Vagina (tissue), 2 donors: ENCODE measurements at places on chromosomes 16 and 17.

DNA sequence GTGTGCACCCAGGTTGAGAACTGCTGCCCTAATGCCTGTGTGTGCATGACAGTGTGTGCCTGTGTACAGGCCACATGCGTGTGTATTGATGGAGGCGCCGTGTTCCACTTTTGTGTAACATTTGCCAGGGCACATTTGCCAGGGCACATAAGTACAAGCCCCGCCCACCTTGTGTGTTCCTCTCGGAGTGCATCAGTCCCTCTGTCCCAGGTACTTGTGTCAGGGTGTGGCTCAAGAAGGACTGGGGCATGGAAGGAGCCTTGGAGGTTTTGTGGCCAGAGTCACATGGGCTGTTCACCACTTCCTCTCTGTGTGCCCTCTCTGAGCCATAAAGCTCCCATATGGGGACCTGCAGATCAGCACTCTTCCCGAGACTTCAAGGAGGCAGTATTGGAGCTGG, 73.9 kb downstream of the MRM1 start:
- DNase-seq: no peak

GRCh38 chr16:30350134-30350871, 4.8 kb downstream of the CD2BP2 start:
- DNase-seq: no peak

DNA sequence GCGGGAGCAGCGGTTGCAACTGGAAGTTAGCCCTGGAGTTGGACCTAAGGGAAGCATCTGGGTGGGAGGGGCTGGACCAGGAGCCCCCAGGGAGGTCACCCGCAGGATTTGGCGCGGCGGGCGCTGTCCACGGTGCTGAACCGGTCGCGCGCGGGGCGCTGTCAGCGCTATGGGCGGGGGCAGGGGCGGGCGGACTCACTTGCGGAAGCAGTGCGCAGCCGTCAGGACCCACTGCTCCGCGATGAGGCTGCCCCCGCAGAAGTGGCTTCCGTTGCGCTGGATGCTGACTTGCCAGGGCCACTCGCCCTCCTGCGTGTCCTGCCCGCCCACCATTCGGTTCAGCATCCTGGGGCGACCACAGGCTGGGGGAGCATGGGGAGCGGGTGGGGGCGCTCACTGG, 4.5 kb downstream of the PRSS27 start:
- no peak for DNase-seq

GRCh38 chr17:65627891-65628643, 66.6 kb upstream of the AXIN2 start:
- no peak for DNase-seq

GRCh38 chr17:33990943-33991706, 264.0 kb upstream of the CCL2 start:
- no peak for DNase-seq

DNA sequence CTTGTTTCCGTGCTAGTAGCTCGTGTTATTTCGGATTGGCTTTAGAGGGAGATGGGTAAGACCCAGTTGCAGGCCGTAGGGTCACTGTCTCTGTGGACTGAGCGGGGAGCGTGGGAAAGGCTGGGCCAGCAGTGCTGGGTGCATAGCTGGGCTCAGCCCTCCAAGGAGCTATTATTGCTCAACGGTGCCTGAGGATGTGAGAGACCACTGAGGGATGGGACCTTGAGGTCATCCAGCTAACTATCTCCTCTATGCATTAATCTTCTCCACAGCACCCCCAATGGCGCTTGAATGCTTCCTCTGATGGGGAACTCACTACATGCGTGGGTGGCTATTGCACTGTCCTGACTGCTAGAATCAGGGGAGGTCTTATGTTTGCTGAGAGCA, 126.1 kb upstream of the FOXF1 start:
- DNase-seq: no peak

GRCh38 chr16:49921791-49922456, 66.0 kb upstream of the ZNF423 start:
- DNase-seq: no peak

- no peak for DNase-seq
Observed at GRCh38 chr16:49283376-49284049, 1.9 kb upstream of the CBLN1 start.

DNA sequence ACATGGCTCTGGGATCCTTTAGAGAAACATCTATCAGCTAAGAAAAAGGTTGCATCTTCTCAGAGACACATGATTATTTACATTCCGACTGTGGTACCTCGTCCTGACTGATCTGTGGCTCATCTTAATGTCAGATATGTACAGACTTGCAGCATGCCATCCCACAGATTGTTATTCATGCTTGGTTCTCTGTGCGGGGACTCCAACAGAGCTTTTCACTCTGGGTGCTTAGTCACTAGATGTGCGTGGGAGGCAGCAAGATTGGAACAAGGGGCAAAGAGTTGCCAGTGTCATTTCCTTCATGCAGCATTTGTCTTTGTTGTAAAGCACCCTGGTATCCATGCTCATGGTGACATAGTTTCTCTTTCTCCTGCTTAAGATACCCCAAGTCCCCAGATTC, 179.1 kb upstream of the CACNG5 start:
- no peak for DNase-seq

- no peak for DNase-seq
Observed at GRCh38 chr17:19287651-19288050, 50.5 kb downstream of the EPN2 start.

- no peak for DNase-seq
Observed at GRCh38 chr17:79463421-79464317, 147.2 kb downstream of the RBFOX3 start.

- no peak for DNase-seq
Observed at GRCh38 chr16:31460582-31461002, 1.3 kb downstream of the ARMC5 start.

DNA sequence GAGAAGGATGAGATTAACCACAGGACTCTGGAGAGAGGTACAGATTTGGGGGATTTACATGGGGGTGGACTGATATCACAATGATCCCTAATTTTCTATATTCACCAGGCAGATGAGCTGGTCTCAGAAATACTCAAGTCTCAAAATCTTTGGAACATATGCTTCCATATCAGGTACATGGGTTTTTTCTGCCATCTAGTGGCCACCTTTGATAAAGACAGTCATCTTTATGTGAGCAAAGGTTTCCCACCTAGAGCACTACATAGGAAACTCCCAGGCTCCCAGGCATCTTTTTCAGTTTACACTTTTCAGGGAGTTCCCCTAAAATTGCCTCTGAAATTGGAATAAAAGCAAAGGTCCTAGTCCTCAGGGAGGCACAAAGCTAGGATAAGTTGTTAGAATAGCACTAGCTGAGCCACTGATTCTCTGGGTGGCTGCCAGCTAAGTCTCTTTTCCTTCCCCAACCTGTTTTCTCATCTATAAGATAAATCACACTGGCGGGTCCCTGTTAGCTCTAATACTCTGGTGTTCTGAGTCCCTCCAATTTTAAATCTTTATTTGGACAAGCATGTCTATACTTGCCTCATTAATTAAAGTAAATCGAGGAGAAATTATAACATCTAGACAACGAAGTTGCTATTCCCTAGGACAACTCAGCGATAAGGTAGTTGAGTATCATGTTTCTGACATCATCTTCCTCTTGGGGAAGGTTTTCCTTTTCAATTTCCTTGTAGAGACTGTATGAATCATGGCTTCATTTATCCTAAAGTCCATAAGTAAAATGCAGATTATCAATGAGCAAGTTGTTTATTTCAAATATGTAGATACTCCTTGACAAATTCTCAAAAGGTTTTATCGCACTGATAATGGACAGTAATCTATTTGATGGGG, 19.0 kb upstream of the MON1B start:
- DNase-seq: no peak

GRCh38 chr17:41486809-41487530, 2.7 kb downstream of the KRT36 start:
- no peak for DNase-seq

DNA sequence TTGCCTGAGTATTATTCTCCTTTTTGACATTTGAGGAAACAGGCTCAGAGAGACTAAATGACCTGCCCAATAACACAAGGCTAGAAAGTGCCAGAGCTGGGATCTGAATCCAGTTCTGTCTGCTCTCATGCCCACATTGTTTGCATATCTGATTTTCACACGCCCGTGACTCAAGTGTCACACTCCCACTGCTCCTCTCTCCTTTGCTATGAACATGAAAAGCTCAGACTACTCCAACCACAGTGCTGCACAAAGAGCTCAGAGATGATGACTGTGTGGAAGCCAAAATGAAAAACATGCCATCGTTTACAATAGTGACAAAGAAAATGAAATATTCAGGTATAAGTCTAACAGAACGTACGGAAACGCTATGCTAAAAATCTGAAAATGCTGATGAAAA, 107.9 kb downstream of the SMG6 start:
- no peak for DNase-seq

- DNase-seq: no peak
Observed at GRCh38 chr17:78377858-78378224, 608 bp upstream of the PGS1 start.

DNA sequence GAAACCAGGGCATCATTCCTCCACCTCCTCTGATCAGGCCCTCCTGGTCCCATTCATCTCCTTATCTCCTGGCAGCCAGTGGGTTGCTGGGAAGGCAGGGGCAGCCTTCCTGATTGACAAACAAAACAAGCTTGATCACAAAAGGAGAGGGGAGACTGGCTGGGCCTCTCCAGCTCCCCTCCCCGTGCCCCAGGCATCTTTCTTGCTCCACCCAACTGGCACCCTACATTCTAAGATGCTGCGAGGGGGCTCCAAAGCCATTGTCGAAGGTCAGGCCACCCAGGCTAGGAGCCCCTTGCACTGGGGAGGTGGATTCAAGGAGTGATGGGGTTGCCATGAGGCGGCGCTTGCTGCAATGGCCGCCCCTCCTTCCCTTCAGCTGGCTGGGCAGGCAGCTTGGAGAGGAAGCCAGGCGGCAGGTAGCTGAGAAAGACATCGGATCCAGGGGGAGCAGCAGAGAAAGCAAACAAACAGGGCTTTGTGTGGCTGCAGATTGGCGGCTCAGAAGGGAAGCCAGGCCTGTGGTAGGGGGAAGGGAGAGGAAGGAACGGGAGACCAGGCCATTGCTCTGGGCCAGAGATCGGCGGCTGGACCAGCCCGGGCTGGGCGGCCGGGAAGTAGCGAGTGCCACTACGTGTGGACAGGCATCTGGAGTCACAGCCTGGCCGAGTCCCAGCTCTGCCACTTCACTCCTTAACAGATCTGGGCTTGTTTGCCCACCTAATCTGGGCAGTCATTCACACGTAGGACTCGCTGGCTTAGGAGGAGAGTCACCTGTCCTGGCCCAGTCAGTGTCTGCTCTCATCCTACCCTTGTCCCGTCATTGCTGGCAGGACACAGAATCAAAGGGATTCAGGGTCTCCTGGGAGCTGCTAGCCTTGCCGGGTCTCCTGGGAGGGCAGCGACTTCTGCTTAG, 12.3 kb downstream of the RAI1 start:
- no peak for DNase-seq

DNA sequence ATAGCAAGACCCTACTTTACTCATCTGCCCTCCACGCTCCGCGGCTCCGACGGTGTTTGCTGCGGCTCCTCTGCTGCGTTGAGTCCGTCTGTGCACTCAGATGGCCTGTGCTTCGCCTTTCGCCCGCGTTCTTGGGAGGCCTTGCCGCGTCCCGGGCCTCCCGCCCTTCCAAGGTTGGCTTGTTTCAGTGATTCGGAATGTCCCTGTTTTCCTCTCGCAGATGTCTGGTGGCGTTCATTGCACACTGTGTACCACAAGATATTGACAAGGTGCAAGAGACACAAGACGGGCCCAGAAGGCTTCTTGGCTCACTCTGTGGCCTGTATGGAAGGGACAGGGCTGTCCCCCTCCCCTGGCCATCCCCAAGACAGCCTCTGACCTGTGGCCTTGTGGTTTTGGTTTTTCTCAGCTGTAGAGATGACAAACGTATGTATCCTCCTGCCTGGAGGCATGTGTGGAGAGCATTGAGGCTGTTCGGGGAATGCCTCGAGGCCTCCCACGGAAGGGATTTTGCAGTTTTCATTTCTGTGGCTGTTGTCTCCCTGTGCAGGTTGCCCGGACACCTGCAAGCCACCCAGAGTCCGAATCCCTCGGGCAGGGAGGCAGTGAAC, 15.4 kb downstream of the MGRN1 start:
- DNase-seq: no peak

- no peak for DNase-seq
Observed at GRCh38 chr17:33169580-33170285, 123.4 kb downstream of the ASIC2 start.

DNA sequence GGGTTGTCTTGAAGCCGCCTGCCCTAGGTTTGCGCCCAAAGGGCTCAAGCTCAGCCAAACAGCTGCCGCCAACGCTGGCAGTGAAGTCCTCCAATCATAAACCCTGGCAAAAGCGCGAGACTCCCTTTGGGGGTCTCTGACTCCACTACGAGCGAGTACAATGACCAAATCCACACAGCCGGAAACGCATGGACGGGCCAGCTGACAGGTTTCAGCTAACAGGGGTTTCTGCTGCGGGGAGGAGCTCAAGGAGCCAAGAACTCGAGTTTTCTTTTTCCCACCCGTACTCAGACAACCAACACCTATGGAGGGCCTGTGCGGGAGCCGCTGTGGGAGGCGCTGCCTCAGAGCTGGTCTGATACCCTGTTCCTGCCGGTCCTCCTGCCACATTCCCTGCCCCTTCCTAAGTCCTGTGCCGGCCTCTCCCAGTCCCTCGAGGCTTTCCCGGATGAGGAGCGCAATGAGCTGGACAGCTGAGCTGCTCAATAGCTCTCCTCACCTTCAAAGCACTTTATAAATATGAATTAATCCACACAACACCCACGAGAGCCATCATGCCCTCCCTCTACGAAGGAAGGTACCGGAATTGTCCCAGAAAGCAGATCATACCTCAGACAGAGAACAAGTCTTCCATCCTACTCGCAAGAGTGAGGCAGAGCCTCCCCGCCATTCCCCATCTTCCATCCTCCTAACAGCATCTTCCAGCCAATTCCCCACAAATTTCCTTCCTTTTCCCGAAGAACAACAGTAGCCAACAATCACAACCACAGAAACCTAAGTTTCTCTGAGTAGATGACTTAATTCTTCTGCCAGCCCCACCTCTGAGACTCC, 6.1 kb downstream of the ABR start:
- DNase-seq: no peak

GRCh38 chr16:66441586-66442375, 14.7 kb downstream of the BEAN1 start:
- DNase-seq: no peak

- no peak for DNase-seq
Observed at GRCh38 chr17:5718726-5719125, 134.4 kb upstream of the NLRP1 start.

DNA sequence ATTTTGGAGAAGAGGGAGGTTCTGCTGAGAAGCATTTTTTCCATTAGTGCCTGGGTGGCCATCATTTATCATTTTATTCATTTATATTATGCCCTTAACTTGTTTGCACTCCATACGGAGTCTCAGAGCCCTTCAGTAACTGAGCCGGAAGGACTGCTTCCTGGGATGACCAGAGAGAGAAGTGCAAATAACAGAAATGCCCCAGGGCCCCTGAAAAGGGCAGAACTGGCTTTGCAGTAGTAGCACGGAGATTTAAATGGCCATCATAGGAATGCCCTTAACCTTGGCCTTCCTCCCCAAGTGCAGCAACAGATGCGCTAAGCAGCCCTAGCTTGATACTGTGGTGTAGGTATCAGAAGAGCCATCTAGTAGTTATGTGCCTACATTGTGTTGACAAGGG, 58.5 kb downstream of the NUP93 start:
- no peak for DNase-seq
